ENCODE measurements at places on chromosomes 1 and 21.

DNA sequence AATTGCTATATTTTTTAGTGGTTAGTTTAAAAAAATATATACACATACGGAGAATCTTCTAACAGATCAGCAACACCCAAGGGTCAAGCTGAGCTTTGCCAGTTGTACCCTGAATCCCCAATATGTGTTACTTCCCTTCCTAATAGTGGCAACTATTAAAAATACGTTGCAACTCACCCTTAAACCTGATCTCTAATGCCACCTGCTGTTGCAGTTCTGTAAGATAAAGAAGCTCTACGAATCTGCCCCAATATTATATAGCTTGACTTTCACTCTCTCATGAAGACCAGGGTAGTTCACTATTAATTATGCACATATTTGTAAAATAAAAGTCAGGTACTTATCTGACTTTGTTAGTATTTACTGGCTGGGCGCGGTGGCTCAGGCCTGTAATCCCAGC, 58.4 kb downstream of the ASH1L start:
- DNase-seq, result peak; percentile 3

- no peak for DNase-seq
Measured at GRCh38 chr1:221187174-221187573, 307.9 kb downstream of the HLX start.

DNA sequence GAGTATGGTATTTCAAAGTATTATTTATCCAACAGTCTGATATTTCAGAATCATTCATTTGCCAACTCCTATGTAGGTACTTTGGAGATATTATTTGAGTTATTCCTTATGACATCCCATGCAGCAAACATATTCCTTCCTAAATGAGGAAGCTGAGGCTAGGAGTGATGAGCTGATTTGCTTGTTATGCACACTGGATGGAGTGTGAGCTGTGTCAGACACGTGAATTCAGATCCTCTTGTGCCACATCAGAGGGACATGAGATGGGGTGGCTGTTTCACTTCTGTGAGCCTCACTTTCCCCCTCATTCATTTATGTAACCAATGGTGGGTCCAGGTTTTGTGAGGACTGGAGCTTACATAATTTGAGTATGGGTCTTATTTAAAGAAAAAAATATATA, 215.9 kb downstream of the DISC1 start:
- DNase-seq, result no peak

GRCh38 chr1:181185461-181185860, 97.0 kb downstream of the IER5 start:
- no peak for DNase-seq
